SK-N-SH (cell line): ENCODE measurements at places on chromosomes 5 and 9.

DNA sequence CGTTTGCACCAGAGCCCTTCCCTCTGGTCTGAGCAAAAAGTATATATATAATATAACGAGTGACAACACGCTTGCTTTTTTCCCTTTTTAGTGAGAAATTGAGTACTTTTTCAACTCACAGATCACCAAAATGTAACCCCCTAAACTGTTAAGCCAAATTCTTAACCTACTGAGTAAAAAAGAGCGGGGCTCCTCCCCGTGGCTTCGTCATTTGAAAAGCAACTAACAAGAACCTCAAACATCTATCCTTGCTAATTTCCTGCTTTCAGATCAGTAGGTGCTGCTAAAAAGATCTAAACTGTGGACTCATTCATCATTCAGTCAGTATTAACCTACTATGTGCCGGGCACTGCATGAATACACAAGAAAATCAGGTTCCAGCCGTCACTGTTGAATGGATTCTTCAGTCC lies 1.0 kb upstream of the PTBP3 start:
- no peak for DNase-seq

DNA sequence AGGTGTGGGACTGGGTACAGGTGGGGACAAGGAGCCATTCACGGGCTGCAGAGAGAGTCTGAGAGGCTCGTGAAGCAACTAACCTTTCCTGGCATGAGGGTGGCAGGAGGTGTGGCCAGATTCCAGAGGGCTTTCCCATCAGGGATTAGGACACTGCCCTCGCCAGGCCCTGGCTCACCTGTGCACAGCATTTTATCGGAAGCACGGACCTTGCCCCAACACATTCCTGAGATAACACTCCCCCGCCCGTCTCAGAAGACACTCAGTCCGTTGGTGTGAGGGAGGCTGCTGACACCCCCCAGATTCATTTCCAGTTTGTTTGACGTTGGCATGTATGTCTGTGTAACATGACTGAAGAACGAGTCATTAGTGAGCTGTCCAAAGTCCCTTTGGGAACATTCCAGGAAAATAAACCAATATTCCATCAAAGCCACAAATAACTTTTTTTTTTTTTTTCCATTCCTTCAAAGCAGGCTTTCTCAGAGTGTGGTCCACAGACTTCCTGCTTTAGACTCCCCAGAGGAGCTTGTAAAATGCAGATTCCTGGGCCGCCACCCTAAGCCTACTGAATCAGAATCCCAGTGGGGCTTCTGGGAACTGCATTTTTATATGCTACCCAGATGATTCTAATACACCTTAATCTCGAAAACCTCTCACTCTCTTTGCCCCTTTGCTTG lies 23.4 kb downstream of the WWC1 start:
- DNase-seq, result no peak

DNA sequence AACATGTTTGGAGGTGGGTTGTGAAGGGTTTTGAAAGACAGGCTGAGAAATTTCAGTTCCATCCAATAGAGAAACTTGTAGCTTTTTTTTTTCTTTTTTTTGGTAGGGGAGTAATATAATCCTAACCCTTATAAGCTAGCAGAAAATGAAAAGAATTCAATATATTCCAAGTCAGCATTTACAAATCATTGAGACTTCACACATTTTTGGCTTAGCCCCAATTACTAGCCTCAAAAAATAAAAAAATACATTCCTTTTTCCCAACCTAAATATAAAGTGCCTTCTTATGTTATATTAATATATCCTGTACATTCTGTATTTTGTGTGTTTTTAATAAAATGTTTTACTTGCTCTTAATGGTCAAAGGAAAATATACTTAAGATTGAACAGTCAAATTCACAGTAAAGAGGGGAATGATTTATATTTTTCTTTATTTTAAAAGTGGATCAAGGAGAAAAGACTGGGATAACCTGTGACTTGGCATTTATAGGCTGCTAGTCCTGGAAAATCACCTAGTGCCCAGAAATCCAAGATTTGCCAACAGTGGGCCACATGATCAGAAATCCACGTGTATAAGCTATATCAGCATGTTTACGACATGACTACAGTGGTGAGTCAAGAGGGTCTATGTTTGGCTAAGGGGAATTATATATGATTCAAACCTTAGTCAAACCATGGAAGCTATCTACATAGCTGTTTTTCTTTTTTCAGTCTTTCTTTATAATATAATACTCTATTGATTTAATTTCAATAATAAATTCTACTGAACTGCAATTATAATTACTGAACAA lies 14.5 kb downstream of the HACD4 start:
- no peak for DNase-seq

GRCh38 chr5:6750951-6751685 lies 37.9 kb downstream of the TENT4A start:
- DNase-seq, result no peak

DNA sequence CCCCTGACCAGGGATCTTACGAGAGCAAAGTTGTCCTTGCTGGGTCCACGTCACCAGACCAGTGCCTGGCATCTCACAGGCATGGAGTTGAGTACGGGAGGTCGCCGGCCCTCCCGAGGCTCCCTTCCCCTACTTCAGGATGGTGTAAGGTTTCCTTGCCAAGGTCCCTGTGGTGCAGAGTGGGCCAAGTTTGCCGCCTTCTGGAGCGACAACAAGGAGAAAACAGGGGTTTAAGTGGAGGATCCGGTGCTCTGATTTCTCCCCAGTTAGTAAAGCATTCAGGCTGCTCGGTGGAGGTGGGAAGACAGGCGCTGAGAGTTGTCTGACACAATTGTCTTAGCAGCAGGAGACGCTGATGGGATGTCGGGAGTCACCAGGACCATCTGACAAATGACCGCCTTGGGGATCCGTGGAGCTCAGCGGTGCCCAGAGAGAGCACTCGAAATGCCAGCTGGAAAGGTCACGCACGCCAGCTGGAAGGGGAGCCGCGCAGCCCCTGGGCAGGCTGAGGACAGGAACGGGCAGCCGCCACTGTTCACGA lies 37.3 kb downstream of the ADAMTS2 start:
- DNase-seq, result no peak

GRCh38 chr5:31825518-31826068 lies 186.7 kb downstream of the PDZD2 start:
- DNase-seq, result peak; percentile 56

- DNase-seq, result peak; percentile 28
These were observed 729 bp upstream of the TMEM38B start for GRCh38 chr9:105693435-105694189.

GRCh38 chr5:59065554-59065953 lies 482.7 kb downstream of the RAB3C start:
- no peak for DNase-seq

DNA sequence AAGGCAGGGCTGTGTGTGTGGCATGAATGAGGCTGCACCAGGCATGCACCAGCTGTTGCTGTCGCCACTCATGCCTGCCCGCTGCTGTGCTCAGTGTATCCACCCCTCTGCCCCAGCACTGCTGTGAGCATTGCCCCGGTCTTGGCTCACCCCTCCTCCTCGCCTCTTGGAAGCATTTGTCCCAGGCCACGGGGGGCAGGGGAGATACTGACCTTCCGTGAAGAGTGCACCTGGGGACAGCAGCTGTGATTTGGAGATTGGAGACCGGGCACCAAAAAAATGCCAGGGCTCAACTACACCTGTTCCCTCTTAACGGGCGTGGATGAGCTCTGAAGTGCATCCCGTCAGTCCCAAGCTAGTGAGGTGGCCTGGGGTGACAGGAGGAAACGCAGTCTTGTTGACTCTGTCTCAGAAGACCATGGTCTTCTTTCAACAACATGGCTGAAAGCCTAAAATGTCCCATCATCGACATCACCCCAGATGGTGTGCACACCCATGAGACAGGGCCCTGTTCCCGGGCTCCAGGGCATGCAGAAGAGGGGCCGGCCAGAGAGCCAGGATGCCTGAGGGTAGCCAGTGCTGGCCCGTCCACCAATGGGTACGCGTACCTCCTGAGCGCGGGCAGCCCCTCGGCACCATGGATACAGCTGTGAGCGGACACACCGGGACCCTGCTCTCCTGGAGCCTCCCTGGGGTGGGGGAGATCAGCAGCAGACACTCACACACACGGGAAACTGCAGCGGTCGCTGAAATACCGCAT lies 115.8 kb downstream of the COL5A1 start:
- no peak for DNase-seq

DNA sequence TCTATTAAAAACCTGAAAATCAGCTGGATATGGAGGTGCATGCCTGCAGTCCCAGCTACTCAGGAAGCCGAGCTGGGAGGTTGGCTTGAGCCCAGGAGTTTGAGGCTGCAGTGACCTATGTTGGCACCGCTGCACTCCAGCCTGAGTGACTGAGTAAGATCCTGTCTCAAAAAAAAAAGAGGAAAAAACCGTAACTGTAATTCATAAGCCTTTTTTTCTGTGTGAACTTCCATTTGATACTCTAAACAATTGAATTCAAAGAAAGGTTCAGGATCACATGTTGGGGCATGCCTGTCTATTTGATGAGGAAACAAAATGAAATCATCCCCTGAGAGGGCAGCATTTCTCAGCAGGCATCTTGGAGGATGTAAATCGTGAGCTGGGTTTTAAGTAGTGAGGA lies 38.8 kb downstream of the ITGA2 start:
- DNase-seq, result no peak
